Liver (tissue), 10 donors: ENCODE measurements at places on chromosomes 7 and 10. TPM values are rescaled to one million over a fixed set of nuclear protein-coding genes. Genes with fewer than 3 reads are reported as not detected.

The TRPV6 gene
- total RNA-seq, result 1.5 TPM

The NUTM2A gene
- 1.9 TPM for total RNA-seq

DNA sequence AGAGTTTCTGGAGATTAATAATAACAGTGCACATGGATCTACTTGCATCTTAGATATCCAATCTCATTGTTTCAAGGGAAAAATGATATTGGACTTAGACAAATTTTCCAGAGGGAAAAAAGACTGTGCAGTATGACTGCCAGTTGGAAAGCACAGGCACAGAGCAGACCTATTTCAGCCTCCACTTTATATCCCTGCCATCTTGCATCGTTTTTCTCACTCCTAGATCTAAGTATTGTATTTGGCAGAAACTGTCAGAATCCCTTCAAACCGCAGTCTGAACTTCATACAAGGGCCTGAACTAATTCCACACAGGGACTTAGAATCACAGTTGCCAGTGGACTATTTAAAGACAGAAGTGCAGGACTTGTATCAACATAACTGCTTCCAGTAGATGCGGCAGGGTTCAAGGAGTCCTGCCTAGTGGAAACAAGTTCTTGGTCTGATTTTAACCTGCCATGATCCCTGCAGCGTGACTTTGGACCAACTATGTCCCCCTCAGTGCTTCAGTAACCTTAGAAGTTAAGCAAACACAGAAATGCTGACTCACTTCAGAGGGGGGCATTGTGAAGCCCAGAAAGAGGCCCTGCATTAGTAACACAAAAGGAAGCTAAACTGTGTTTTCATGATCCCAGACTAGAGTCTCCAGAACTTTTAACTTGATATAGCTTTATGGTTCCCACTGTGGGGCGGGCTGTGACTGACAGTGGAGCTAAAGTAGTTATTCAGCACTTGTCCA is 95.7 kb upstream of the PALS2 start:
- no peaks in the 10 kb centered on the region for H3K27me3 ChIP-seq
- no peaks in the 10 kb centered on the region for H3K36me3 ChIP-seq
- H3K4me3 ChIP-seq, result no peak overlapping the region
- peaks cover 4% of the 10 kb centered on the region for H3K4me1 ChIP-seq
- DNase-seq, result no peak

The ABCC2 gene
- total RNA-seq, result 234 TPM

The TASOR2 gene
- total RNA-seq, result 18.9 TPM

- H3K27me3 ChIP-seq, result no peaks in the 10 kb centered on the region
- DNase-seq, result no peak
- H3K36me3 ChIP-seq, result no peaks in the 10 kb centered on the region
- no peak overlapping the region for H3K27ac ChIP-seq
Measured at GRCh38 chr7:74014931-74015330, 13.0 kb upstream of the ELN start.

GRCh38 chr7:115208710-115209560 is 287.0 kb downstream of the MDFIC start:
- no peaks in the 10 kb centered on the region for H3K27me3 ChIP-seq
- no peak for DNase-seq
- no peaks in the 10 kb centered on the region for H3K36me3 ChIP-seq
- H3K4me3 ChIP-seq, result no peak overlapping the region
- no peaks in the 10 kb centered on the region for H3K4me1 ChIP-seq

- H3K4me1 ChIP-seq, result no peaks in the 10 kb centered on the region
- no peaks in the 10 kb centered on the region for H3K36me3 ChIP-seq
- no peaks in the 10 kb centered on the region for H3K27me3 ChIP-seq
- peak overlapping the region; percentile 65 for H3K4me3 ChIP-seq
- DNase-seq, result peak; percentile 64
- H3K27ac ChIP-seq, result peak overlapping the region; percentile 94
Measured at GRCh38 chr10:99431190-99431760, 851 bp upstream of the GOT1 start.

The SFTPA1 gene
- not detected for total RNA-seq

The SLC16A9 gene
- 0.59 TPM for total RNA-seq

DNA sequence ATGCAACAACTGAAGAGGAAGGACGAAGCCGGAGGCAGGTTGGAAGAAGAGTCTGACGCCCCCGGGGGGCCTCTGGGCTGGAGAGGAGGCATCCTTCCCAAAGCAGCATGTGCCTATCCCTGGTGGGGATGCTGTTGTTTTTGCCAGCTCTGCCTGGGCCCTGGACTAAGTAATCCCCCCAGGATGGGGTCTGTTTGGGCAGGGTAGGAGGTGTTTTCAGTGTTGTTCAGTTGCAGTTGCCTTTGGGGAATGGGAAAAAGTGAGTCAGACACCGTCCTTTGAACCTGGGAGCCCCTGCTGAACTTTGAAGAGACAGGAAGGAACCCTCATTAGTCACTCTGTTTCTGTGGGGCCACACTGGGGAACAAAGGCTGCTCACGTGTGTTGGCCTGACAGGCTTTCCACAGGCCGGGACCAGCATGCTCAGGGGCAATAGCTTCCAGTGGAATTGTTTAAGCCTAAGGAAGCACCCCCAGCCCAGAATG is 35.2 kb upstream of the GDF10 start:
- no peak overlapping the region for H3K4me3 ChIP-seq
- no peak overlapping the region for H3K27ac ChIP-seq
- no peaks in the 10 kb centered on the region for H3K36me3 ChIP-seq

DNA sequence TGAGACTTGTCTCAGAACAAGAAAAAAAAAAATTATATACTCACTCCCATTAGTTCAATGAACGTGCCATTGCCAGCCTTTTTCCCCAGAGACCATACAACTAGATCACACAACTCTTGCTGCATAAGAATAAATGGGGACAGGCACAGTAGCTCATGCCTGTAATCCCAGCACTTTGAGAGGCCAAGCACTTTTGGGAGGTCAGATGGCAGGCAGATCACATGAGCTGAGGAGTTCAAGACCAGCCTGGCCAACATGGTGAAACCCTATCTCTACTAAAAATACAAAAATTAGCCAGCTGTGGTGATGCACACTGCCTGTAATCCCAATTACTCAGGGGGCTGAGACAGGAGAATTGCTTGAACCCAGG is 13.6 kb downstream of the PDLIM1 start:
- DNase-seq, result no peak
- no peaks in the 10 kb centered on the region for H3K27me3 ChIP-seq
- H3K27ac ChIP-seq, result no peak overlapping the region
- H3K36me3 ChIP-seq, result no peaks in the 10 kb centered on the region

The TMEM178B gene
- total RNA-seq, result under 0.01 TPM

The ASNS gene
- total RNA-seq, result 1.9 TPM

DNA sequence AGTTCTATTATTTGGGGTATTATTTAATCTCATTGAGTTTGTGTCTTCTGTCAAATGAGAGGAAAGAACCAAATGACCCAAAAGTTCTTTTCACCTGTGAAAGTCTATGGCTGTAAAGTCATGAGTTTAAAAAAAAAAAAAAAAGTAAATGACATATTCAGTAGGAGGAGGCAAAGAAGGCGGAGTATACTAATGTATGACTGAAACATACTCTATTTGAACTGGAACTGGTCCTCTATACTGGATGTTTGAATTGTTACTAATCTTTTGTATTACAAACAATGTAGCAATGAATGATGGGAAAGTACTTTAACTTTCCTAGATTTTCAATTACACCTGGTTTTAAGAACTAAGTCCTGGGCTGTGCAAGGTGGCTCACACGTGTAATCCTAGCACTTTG is 24.9 kb upstream of the GSAP start:
- H3K4me3 ChIP-seq, result no peak overlapping the region
- no peaks in the 10 kb centered on the region for H3K27me3 ChIP-seq
- H3K27ac ChIP-seq, result no peak overlapping the region
- H3K36me3 ChIP-seq, result no peaks in the 10 kb centered on the region
- DNase-seq, result no peak

The GNGT1 gene
- not detected for total RNA-seq

DNA sequence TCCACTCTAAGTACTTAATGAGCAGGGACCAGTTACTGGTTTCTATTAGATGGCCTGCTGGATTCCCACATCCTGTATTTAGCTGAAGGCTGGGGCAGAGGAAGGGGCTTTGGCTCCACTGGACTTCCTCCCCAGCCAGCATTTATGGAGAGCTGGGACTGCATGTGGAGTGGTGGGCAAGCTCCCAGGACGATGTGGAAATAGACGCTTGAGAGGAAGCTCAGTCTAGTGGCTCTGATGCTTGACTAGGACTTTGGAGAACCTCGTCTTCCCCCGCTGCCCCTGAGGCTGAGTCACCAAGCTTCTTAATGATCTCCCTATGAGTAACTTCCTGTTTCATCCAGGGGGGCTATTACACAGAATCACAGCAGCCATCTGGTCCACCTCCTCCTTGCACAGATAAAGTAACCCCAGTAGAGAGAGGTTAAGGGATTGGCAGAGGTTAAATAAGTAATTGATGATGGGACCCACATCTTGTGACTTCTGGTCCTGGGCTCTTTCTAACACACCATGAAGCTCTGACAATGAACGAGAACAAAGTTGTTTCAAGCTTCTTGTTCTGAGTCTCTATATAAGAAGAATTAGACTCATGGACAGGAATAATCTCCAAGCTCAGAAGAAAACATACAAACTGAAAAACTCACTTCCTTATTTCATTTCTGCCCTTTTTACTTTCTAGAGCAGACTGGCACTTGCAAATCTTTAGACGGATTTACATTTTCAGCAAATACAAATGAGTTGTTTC is 126.2 kb downstream of the PRPF18 start:
- H3K27me3 ChIP-seq, result no peaks in the 10 kb centered on the region
- no peak overlapping the region for H3K4me3 ChIP-seq
- no peak for DNase-seq

The LMTK2 gene
- 14.3 TPM for total RNA-seq

The GNAT3 gene
- not detected for total RNA-seq

The SH3PXD2A gene
- 4.5 TPM for total RNA-seq

DNA sequence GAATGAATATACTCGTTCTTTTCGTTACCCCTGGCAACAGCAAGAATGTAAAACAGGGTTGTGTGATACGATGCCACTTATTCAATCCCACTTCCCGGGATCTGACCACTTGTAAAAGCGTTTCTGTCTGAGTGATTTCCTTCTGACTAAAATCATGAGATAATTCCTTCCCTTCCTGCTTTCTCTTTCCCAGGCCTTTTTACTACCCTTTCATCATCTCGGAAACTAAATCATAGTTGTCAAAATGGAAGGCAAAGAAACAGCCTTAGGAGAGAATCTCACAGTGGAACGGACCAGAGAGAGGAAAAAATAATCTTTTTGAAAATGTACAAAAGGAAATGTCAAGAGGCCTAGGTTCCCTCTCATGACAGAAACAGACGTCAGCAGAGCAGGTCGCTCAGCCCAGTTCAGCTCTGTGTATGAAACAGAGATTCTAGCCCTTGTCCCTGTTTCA is 29.8 kb downstream of the DIP2C start:
- H3K27me3 ChIP-seq, result no peaks in the 10 kb centered on the region
- no peaks in the 10 kb centered on the region for H3K36me3 ChIP-seq
- peaks cover 14% of the 10 kb centered on the region for H3K4me1 ChIP-seq
- no peak overlapping the region for H3K27ac ChIP-seq
- DNase-seq, result no peak

- no peaks in the 10 kb centered on the region for H3K36me3 ChIP-seq
- no peak for DNase-seq
- no peak overlapping the region for H3K4me3 ChIP-seq
- no peak overlapping the region for H3K27ac ChIP-seq
Measured at GRCh38 chr7:28105234-28105633, 75.4 kb downstream of the JAZF1 start.

GRCh38 chr7:142807855-142808460 is 37.2 kb downstream of the PRSS2 start:
- no peak overlapping the region for H3K4me3 ChIP-seq
- DNase-seq, result no peak
- H3K27me3 ChIP-seq, result peaks cover 2% of the 10 kb centered on the region
- H3K27ac ChIP-seq, result peak overlapping the region; percentile 59
- H3K4me1 ChIP-seq, result no peaks in the 10 kb centered on the region
- H3K36me3 ChIP-seq, result no peaks in the 10 kb centered on the region

- no peaks in the 10 kb centered on the region for H3K36me3 ChIP-seq
- no peak for DNase-seq
- H3K27me3 ChIP-seq, result no peaks in the 10 kb centered on the region
- no peaks in the 10 kb centered on the region for H3K4me1 ChIP-seq
Measured at GRCh38 chr10:103506061-103506460, 12.6 kb downstream of the NEURL1 start.

The CRCP gene
- 13.0 TPM for total RNA-seq

DNA sequence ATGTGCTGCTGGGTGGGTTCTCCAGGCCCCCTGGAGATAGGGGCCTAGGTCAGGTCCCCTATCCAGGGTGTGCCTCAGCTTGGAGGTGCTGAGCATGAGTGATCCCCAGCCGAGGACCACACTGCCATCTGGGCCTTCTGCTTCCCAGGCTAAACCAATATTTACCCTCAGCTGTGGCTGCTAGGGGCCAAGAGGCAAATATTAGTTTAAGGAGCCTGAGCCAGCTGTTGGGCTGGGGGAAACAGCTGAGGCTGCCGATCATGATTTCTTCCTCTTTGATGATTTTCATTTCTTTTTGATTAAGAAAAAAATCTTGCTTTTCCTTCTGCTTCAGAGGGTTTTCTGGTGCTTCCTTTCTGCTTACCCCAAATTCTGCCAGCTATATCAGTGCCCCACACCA is 83.4 kb downstream of the NEURL1 start:
- H3K4me3 ChIP-seq, result no peak overlapping the region
- no peak overlapping the region for H3K27ac ChIP-seq
- H3K36me3 ChIP-seq, result no peaks in the 10 kb centered on the region
- DNase-seq, result no peak
- no peaks in the 10 kb centered on the region for H3K27me3 ChIP-seq
- H3K4me1 ChIP-seq, result peaks cover 4% of the 10 kb centered on the region

The JAKMIP3 gene
- total RNA-seq, result 0.09 TPM

- no peak overlapping the region for H3K4me3 ChIP-seq
- no peak for DNase-seq
- no peaks in the 10 kb centered on the region for H3K4me1 ChIP-seq
- no peaks in the 10 kb centered on the region for H3K27me3 ChIP-seq
- H3K36me3 ChIP-seq, result peaks cover 8% of the 10 kb centered on the region
Measured at GRCh38 chr10:34382626-34383025, 432.5 kb downstream of the PARD3 start.

DNA sequence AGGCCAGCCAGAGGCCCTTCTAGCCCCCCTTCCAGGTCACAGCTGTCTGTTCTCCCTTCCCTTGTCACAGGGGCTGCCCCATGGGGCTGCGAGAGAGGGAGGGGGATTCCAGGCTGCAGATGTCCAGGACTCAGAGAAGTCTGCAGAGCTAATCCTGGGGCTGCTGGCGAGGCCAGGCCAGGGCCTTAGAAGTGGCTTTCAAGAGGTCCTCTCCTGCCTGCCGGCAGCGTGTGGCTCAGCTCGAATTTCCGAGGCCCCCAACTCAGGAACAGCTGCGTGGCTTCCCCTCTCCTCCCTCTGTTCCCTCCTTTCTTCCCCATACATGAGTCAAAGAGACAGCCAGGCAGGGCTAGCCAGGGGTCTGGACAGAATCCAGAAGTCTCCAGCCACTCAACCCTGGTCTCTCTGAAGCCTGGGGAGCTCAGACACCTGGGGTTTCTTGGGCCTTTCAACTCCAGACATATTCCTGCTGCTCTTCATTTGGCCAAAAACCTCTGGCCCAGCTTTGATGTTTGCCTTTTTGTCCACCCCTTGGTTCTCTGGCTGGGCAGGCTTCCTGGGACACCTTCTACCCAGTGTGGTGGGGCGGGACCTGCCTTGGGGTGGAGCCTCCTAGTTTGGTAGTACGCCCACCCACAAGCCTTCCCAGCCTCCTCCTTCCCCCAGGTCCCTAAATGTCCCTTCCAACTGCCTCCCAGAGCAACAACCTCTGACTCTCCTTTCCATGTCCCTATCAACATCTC is 21.8 kb upstream of the EIF5AL1 start:
- no peak overlapping the region for H3K4me3 ChIP-seq
- no peaks in the 10 kb centered on the region for H3K27me3 ChIP-seq
- no peaks in the 10 kb centered on the region for H3K4me1 ChIP-seq
- DNase-seq, result no peak
